Cerebellar nuclear complex (tissue), 1 donor: ENCODE measurements at places on chromosomes 2 and 18.

GRCh38 chr2:237873897-237874551 is 14.6 kb downstream of the RAMP1 start:
- DNase-seq = no peak

GRCh38 chr18:58251416-58251815 is 207.4 kb downstream of the NEDD4L start:
- DNase-seq = no peak

- no peak for DNase-seq
These were observed 279.6 kb downstream of the BCL11A start for GRCh38 chr2:60273836-60274235.

DNA sequence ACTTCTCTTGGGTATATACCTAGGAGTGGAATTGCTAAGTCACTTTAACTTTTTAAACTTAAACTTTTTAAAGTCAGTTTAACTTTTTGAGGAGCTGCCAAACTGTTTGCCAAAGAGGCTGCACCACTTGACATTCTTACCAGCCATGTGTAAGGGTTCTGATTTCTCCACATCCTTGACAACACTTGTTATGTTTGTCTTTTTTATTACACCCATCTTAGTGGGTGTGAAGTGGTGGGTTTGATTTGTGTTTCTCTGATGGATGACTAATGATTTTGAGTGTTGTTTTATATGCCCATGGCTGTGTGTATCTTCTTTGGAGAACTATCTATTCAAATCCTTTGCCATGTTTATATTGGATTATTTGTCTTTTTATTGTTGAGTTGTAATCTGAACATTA is 13.6 kb downstream of the ASAP2 start:
- DNase-seq = no peak

DNA sequence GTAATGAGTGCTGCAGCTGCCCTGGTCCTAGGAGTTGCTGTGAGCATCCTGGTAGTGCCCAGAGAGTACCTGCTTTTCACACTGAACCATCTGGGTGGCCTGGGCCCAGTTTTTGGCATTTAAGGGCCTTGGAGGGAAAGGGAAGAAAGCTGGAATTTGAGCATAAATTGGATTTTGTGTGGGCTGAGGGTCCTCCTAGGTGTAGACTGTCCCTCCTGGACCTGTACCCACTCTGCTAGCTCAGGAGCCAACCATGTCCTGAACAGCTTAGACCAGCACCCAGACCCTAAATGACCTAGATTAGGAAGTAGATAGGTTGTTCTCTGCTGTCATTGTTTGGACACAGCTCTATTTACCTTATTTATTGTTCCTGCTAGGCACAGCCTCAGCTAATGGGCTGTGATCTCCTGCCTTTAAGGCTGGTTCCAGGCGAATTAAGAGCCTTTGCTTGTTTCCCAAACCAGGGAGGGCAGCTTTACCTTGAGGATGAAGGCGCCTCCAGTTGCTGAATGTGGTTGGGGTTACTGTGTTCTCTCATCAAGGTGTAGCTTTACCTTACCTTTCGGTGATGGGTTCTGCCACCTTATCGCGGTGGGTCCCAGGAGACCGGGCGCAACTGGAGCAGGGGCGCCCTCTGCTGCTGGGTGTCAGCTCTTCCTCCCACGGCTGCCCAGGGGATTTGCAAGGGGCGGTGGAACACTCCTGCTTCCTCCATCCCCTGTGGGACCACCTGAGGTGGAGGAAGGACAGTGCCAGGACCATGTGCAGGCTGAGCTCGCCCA is 34.4 kb downstream of the ITGA6 start:
- no peak for DNase-seq

- no peak for DNase-seq
These were observed 331.9 kb downstream of the LRRTM1 start for GRCh38 chr2:79972661-79973060.

GRCh38 chr2:9405636-9406035 is 17.7 kb downstream of the ITGB1BP1 start:
- DNase-seq = no peak

DNA sequence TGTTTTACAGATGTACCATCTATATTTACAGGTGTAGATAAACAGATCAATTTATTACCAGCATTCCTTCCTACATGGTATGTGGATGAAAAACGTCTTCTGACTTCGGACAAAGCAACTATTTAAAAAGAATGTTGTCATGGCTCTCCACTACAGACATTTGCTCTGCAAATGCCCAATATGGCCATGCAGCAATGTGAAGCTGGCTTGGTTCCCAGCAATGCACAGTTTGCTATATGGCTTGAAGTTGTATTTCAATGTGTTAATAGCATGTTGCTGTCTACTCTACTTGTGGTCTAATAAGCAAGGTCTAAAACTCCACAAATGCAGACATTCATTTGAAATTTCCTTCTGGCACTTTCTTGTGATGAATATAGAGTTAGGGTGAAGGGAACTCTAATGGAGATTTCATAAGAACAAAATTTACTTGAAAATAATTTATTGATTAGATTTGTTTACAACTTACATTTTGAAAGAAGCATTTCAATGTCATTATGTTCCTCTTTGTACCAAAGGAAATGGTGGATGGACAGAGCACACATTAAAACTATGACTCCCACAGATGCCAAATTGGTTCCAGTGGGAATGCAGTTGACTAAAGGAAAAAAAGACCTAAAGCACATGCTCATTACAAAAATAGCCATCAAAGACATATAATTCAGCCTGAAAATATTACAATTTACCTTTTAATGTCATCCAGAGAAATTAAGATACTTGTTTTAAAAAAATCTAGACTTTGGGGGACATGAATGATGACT is 234.0 kb downstream of the DYM start:
- DNase-seq = no peak

- no peak for DNase-seq
These were observed 701.2 kb upstream of the CDH7 start for GRCh38 chr18:65049586-65049985.

DNA sequence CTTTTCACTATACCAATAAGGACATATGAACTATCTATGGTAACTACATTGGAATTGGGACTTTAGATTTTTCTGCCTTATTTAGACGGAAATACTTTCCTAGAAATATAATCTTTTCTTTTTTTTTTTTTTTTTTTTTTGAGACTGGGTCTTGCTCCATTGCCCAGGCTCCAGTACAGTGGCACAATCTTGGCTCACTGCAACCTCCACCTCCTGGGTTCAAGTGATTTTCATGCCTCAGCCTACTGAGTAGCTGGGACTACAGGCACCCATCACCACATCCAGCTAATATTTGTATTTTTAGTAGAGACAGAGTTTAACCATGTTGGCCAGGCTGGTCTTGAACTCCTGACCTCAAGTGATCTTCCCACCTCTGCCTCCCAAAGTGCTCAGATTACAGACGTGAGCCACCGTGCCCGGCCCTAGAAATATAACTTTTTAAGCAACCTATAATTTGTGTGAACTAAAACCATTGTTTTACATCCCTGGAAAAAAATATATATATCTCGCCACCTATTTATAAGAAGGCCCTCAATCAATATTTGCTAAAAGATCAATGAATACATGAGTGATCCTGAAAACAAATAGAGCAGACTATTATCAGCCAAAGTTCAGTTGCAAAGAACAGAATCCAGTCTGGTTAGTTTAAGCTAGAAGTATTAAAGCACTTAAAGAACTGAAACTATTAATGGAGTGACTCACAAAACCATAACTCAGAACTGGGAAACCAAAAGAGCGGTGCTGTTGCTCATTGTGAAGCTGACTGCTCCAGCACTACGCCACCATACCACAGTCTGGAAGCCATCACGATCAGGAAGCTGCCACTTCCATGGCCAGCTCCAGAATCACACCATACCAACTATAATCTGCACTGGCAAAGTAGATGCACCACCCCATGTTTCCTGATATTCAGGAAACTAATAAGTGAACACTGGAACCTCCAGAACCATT is 8.4 kb upstream of the HNRNPLL start:
- no peak for DNase-seq

DNA sequence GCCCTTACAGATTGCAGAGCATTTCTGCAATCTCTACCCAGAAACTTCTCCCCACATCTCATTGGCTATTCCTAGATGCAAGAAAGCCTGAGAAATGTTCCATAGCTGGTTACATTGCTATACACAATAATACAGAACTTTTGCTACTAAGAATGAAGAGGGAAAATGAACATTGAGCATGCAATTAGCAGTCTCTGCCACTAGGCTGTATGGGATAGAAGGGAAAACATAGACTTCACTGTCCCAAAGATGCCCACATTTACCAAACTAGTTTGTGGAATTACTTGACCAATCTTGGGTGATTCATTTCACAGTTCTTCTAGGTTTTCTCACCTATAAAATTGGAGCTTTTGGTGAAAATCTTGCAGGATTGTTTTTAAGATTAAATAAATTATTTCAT is 265.7 kb upstream of the NT5C1B start:
- DNase-seq = no peak

- no peak for DNase-seq
These were observed 102.1 kb downstream of the LRP2 start for GRCh38 chr2:169260246-169260645.

DNA sequence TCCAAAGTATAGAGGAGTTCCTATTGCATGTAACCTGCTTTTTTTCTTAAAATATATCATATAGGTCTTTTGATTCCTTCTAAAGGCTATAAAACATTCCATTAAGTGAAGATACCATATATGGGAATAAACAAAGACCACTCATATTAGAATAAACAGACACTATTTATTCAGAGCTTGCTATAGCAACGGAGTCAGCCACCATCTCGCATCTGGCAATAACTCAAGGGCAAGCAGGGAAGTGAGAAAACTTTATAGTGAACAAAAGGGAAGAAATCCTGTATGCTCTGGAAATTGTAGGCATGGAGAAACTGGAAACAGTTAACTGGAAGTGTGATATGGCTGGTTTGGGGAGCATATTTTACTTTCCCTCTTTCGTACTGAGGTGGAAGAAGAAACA is 301.9 kb downstream of the PTH2R start:
- DNase-seq = no peak

- no peak for DNase-seq
These were observed 312.9 kb downstream of the CYP26B1 start for GRCh38 chr2:71834796-71835195.

- no peak for DNase-seq
These were observed 235.1 kb downstream of the CDCA7 start for GRCh38 chr2:173589604-173590275.

GRCh38 chr2:137050949-137051348 is 285.6 kb downstream of the THSD7B start:
- DNase-seq = no peak

GRCh38 chr2:1488181-1488671 is 75.0 kb downstream of the TPO start:
- no peak for DNase-seq
